T1000 (cell line): ENCODE measurements at places on chromosomes 12 and 14.
A peak's percentile ranks its signal among the peaks of the same experiment; 100 is the strongest.

DNA sequence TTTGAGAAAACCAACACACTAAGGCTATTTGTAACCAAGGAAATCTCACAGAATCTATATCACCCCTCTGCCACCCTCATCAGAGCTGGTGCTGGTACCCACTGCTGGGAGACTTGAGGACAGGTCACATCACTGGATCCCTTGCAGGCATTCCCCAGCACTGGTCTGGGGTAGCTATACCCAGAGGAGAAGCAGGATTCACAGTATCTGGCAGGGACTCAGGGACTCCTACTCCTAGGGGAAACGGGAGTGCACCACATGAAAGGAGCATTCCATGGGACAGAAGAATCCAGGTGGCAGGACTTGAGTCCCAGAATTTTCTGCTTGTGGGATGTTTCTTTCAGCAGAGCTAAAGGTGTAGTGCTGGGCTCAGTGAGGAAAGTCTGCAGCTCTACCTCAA is 223.2 kb downstream of the ADGRD1 start:
- no peak for DNase-seq

DNA sequence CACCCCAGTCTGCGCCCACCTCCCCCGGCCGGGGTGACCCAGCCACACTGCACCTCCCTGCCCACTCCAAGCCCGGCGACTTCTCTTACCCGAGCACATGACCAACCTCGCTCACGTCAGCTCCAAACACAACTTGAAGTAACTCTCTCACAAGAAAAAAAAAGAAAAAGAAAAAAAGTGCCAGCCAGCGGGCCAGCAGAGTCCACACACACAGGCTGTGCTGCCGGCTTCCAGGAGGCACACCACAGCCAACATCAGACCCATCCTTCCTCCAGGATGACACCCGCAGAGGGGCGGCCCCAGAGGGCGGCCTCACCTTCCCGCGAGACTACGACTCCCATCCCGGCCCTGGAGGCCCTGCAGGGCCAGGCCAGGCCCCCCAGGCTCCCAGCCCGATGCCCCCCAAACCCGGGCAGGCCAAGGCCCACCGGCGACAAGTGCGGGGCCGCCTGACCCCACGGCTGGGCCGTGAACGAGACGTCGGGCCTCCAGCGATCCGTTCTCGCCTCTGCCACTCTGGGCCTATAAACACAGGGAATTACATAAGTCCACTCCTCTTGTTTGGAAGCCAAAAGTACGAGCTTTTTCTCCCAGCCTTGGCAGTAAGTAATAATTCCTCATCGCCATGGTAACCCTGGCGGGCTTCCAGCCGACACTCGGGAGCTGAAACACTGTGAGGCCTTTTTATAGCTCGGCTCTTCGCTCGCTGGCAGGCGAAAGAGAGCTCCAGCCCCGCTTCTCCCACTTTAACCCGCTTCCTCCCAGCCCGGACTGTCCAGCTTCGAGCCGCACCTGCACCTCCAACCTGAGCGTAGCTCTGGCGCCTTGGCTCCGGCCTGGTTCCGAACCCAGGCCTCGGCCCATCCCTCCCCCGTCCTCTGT is 49.1 kb downstream of the NCOR2 start:
- peak; percentile 93 for DNase-seq

DNA sequence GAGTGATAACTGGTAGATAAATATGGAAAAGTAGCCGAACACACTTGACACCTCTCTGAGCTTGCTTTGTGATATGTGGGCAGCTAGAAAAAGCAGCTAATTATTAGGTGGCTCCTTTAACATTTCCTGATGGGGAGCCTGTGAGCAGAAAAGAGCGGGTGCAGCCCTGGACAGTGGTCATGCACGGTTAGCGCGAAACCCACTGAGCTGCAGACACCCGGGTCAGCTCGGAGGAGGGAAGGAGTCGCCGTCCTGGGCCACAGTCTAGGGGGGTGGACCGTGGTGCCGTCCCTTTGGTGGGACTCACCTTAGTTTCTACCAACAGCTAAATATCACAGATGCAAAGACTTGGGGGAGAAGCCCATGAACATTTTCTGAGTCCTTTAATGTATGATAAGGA is 6.6 kb downstream of the COA8 start:
- DNase-seq: no peak

GRCh38 chr12:58841058-58841798 is 79.1 kb downstream of the LRIG3 start:
- DNase-seq: no peak

DNA sequence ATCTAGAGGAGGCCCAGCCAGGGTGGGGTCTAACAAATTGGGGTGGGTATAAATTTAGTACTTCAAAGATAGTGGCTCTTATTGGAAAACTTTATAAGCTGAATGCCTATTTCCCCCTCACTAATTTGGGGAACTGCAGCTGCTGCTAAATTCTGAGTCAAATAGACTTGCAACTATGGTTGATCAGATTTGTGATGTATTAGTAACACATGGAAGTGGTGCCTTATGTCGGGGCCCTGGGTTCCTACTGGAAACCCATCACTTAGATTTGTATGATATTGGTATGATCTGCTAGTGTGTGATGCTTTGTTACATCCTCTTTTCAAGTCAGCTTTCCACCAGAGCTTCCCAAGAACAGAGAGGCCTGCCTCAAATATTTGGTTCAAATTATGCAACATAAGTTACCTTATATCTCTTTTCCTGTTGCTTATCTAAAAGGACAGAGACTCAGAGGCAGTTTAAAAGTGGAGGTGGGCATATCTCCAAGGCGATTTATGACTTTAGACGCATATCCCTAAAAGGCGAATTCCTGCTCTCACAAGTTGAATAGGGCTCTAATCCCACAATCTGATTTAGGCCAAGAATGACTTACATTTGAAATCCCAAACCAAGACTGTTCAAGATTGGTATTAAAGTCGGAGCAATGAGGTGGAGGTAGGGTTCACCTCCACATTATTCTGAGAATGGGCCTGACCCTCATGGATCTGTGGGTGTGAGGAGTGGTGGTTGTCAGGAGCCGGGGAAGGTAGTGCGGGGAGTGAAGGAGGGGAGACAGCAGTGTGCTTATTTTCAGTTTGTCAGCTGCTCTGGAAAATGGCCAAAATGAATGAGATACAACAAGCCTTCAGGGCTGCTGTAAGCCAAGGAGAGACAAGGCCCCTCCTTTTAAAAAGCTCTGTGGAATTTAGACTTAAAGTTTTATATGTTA is 425.8 kb downstream of the RAD51B start:
- no peak for DNase-seq

- DNase-seq: no peak
These were observed 85.9 kb downstream of the ESRRB start for GRCh38 chr14:76461886-76462285.

DNA sequence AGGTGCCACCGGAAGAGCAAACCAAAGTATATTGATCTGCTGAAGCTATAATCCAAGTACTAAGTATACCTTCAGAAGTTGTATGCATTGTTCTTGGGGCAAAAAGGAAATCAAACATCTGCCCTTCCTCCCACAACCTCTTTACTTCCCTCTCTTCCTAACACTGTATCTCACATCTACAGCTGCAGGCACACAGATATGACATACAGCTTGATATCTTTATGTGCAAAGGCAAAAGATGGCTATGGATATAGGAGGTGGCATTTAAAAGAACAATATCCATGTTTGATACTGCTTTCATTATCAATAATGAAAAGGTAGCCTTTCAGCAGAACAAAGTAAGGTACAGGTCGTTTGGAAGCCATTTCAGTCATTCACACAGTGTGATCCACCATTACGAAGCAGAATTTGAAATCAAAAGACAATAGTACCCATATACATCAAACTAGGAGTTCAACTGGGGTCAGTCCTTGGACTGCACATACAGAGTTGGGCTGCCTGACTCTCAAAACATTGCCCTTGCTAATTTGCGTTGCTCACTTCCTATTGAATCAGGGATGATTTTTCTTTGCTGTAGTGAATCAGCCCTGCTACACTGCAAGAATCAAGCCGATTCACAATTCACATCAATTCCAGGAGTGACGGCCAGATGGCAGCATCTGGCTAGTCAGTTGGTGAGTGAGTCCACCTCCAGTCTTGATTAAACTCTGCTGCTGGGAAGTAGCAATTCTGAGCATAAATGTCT is 8.9 kb downstream of the ANG start:
- DNase-seq: peak; percentile 32

GRCh38 chr14:26820572-26820971 is 222.7 kb upstream of the NOVA1 start:
- no peak for DNase-seq

- no peak for DNase-seq
These were observed 17.4 kb downstream of the LGALS3 start for GRCh38 chr14:55146425-55146824.

- DNase-seq: no peak
These were observed 129.3 kb upstream of the HIF1A start for GRCh38 chr14:61565836-61566536.

- no peak for DNase-seq
These were observed 1.3 kb downstream of the KERA start for GRCh38 chr12:91056488-91056887.

DNA sequence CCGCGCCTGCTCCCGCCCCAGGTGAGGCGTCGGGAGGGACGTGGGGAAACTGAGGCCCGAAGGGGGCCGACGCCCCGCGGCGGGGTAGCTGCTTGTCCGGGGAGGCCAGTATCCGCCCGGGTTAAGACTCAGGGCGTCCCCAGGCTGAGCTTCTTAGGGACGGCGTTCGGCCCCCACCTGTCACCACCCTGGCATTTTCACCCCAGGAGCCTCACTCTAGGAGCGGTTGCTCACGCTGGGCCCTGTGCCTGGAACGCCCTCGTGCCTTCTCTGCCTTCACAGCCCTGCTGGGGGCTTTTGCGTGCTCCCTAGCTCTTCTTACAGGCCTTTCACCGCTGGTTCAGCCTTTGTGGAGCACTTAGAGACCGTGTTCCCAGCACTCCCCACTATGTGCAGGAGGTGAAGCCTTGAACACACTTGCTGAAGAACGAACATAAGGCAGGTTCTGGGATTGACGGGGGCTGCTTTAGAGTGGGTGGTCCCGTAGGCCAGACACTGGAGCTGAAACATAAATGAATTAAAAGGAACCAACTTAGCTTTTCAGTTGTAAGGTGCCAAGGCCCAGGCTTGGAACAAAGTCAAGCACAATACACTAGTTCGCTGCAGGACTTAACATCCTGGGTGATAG is 601 bp downstream of the ZNF839 start:
- peak; percentile 35 for DNase-seq

DNA sequence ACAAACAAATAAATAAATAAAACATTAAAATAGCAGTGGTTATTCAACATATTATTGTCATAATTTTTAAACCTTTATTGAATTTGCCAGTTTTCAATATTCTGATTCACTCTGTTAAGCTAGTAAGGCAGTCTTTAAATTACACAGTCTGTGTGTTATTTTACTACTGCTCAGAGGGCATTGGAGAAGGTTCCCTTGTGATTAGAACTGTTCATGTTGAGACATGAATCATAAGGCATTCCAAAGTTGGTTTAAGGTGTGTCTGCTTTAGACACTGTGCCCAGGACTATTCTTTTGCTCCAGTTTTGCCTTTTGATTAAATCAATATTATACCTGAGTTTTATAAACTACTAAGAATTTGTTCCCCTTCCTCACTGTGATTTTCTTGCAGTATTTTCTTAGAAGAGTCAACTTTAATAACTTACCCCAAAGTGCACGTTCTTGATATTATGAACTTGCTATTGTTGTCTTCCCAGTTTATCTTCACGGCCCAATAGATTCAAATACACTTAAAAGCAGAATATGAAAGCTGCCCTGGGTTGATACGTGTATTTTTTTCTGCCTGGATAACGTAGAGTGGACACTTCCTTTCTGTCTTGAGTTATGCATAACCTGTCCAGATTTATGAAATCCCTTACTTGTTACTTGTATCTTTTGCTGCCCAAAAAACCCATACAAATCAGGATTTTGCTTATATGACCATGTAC is 105.3 kb upstream of the BCAT1 start:
- no peak for DNase-seq

DNA sequence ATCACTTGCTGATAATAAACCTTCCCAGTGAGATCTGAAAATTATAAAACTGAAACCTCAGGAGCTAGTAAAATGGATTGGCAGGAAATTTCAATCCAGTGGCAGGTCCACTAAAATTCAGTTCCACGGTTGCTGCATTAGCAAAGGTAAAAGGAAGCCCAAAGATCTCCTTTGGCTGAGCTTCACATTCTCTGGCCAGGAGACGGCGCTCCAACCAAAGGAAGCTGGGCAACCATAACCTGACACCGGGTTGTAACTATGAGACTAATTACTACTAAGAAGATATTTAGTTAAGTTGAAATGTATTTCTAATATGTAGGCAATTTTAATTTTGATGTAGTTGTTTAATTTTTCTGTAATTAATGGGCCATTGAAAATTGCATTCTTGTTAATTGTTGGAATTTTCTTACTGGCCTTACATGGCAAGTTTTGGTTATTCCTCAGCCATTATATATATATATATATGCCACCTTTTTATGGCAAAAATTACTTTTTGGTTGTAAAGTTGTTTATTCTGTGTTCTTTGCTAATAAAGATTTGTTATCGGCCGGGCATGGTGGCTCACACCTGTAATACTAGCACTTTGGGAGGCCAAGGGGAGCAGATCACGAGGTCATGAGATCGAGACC is 17.0 kb downstream of the OR8S1 start:
- no peak for DNase-seq
